Activated naive CD8-positive, alpha-beta T cell treated with anti-CD3 and anti-CD28 coated beads, Interleukin-2, amount 50 U/mL, for 16 hours (primary cell): ENCODE measurements at places on chromosomes 3 and 15.

DNA sequence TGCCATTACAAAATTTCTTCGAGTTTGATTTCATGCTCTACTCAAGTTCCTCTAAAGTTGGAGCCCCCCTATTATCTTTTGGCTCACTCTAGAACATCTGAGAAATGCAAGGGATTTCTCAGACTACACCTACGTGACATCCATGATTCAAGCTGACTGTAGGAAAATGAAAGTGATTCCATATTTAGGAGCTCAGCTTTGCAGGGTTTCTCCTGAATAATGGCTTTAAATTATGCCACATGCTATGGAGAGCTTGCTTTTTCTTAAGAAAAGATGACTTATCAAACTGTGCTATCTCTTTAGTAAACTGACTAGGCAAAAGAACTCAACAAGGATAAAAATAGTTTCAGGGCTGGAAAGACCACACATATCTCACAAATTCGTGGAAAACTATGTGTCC, 292.1 kb downstream of the LSAMP start:
- no peak for DNase-seq

DNA sequence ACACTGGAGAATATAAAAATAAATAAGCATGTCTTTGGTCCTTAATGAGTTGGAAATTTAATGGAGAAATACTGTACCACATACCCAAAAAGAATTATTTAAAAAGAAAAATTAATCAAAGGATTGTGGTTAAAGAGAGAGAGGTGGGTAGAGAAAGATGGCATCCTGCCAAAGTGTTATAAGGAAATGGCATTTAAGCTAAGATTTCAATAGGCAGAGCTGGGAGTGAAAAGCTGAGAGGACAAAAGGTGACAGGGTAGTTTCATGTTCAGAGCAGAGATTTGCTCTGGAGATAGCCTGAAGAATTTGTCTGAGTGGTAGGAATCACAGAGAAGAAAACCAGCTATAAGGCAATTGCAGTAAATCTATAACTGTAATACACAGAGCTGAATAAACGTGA, 181.0 kb downstream of the SI start:
- DNase-seq: no peak

DNA sequence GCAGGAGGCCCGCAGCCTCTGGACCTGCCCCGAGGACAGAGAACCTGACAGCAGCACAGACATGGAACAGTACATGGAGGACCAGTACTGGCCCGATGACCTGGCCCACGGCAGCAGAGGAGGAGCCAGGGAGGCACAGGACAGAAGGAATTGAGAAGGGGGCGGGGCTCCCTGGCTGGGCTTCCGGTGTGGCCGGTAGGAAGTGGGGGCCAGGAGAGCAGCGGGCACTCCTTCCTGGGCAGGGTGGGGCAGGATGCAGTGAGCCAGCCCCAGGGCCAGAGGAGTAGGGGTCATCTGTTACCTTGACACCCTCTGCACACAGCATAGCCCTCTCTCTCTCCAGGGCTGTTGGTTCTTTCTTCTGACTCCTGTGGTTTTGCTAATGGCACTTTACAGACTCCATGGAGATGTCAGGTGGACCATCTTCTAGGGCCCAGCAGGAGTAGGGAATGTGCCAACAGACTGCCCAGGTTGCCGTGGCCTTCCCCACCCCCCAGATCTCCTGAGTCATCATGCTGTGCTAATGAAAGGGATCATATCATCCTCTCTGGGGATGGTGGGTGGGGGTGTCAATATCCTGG, 8.6 kb upstream of the ISG20 start:
- no peak for DNase-seq

DNA sequence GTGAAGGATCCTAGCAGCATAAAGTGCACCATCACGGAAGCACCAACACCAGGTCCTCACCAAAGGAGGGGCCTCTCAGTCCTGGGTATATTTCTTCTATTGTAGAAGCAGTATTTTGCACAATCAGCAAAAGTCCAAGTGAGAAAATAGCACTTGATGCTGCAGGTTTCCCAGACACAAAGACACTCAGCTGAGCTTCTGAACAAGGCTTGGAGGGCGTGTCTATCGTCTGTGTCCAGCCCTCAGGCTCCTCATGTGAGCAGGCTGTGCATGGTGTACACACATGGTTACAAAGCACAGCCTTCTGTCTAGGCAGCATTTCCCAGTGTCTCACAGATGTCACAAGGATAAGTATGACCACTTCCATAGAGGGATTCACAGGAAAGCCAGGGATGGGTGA, 98.3 kb upstream of the SPATA12 start:
- DNase-seq: no peak

DNA sequence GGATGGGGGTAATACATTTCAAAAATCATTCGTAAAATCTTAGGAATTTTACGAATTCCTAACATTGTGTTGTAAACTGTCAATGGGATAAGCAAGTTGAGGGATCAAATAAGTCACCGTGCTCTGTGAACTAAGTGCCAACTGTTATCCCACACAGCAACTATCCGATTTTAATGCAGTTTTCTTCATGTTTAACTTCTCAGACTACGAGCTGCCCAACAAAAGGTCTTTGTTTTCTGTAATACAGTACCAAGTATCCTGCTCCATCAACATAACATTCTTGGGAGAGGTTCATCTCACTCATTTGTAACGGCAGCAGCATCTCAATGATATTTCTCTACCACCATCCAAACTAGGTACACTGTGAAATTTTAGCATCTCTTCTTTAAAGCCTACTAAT, 654.1 kb upstream of the LMCD1 start:
- no peak for DNase-seq

- no peak for DNase-seq
These were observed 277 bp downstream of the SIAH2 start for GRCh38 chr3:150762662-150763121.

- no peak for DNase-seq
These were observed 928 bp downstream of the ANKRD34C start for GRCh38 chr15:79283252-79284048.

DNA sequence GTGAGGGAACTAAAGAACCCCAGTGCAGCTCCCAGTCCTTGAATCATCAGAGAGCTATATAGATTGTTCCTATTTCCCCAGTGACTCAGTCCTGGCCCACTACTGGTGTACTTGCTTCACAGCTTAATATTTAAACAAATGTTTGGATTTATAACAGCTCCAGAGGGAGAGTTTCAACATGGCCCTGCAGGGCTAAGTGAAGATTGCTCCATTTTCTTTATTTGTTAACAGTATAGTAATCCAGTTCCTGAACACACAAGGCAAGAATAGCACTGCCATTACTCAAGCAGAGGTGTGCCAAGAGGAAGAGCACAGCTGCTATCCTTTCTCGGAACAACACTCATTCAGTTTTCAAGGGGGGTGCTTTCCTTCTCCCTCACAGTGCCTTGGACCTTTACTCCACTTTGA, 6.5 kb downstream of the SQOR start:
- DNase-seq: no peak

- DNase-seq: no peak
These were observed 264.0 kb downstream of the TIGIT start for GRCh38 chr3:114557791-114558190.

DNA sequence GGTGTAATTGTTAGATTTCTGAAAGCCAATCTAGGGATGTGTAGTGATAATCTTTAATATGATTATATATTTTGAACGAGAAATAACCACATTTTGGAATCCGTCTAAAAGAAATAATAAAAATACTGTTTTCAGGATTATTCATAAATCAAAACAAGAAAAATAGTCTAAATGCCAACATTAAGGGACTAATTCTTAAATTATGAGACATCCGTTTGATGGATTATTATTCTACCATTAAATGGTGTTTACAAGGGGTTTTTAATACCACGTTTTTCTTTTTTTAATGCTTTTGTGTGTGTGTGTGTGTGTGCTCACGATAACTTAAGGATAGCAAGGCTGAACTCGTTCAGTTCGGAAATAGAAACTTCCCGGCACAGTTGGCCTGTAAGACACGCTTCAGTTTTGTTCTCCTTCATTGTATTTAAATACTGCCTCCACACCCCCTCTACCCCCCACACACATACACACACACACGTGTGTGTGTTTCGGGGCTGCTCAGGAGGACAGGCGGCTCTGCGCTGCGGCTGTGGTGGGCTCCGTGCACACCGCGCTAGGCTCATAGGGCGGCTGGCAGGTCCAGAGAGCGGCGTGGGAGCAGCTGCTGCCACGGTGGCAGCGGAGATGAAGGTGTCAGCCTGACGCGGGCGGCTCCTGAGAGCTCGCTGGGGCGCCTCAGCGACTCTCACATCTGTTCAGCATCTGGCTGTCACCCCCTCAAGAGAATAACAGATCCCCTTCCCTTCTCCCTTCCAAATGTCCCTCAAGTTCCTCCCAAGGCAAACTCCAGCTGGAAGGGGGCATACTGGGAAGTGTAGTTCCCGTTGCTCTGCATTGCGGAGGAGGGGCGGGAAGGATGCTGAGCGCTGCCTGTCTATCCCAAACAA, 23.0 kb upstream of the ANP32A start:
- no peak for DNase-seq

GRCh38 chr15:85504749-85505676, 124.6 kb downstream of the AKAP13 start:
- DNase-seq: peak; percentile 15

GRCh38 chr3:174002543-174002942, 605.0 kb downstream of the NLGN1 start:
- no peak for DNase-seq

DNA sequence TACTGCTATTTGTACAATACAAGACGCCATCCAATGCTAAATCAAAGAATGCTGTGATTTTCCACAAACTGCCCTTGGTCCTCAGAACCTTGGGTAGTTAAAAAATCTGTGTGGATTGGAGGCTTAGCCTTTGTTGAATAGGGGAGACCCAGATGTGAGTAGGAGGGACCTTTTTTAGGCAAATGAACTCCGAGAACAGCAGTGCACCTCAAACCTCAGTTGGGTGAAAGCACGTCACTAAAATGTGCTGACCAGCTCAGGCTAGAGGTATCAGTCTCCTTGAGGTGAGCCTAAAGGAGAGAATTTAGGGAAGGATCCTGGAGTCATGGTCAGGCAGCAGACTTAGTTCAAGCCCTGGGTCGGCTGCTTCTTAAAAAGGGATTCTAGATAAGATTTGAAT, 200.7 kb downstream of the SOX2 start:
- DNase-seq: no peak

DNA sequence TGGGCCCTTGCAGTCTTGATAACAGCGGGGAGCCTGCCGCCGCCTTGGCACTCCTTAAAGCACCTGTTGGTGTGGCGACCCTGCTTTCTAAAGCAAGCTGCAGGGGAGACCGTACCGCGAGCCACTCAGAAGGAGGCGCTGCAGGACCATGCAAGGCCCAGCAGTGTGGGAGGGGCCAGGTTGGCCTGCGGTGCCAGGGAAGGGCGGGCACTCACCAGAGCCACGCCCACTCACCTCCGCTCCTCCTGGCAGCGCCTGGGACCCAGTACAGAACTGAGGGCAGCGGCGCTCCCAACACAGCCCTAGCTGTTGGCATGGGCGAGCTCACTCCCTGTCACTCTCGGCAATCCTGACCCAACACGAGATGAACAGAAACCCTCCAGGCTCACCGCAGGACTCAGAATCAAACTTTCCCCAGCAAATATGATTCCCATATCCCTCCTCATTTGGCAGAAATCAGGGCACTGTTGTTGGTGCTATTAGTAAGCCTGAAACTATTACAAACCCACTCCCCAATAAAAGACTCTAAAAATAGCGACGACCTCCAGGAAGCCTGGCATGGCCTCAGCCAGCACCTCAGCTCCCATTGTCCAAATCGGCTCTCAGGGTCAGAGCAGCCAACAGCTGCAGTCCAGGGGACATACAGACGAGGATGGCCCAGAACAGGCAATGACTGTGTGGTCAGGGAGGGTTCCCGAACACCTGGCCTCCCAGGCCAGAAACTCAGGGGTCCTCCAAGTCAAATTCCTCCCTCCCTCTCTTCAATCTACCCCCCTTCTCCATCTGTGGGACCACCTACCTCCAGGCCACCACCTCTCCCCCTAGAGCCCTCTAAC, 77.2 kb downstream of the TBC1D2B start:
- peak; percentile 54 for DNase-seq

DNA sequence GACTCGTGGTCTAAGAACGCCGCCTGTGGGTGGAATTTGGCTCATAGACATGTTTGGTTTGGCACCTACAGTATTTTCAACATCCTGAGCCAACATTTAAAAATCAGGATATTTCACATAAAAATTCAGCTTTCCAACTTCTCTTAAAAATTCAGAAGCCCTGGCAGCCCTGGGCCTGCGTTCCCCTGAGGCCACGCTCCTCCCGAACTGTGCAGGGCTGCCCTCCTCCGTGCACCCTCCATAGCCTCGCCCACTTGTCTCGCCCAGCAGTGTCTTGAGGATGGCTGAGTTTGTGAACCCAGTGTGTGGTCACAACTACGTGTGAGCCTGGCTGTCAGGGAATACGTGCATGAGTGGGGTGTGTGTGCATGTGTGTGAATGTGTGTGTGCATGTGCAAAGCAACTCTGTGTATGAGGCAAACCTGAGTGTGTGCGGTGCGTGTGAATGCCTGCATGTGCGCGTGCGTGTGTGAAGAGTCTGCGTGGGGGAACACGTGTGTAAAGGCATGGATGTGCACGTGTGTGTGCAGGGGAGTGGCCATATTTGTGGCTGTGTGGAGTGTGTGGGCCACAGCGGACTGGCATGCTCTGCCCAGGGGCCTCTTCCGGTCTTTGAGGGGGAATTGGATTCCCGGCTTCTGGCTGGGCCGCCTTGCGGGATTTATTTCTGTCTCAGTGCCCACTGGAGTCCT, 30.9 kb downstream of the PTH1R start:
- no peak for DNase-seq

DNA sequence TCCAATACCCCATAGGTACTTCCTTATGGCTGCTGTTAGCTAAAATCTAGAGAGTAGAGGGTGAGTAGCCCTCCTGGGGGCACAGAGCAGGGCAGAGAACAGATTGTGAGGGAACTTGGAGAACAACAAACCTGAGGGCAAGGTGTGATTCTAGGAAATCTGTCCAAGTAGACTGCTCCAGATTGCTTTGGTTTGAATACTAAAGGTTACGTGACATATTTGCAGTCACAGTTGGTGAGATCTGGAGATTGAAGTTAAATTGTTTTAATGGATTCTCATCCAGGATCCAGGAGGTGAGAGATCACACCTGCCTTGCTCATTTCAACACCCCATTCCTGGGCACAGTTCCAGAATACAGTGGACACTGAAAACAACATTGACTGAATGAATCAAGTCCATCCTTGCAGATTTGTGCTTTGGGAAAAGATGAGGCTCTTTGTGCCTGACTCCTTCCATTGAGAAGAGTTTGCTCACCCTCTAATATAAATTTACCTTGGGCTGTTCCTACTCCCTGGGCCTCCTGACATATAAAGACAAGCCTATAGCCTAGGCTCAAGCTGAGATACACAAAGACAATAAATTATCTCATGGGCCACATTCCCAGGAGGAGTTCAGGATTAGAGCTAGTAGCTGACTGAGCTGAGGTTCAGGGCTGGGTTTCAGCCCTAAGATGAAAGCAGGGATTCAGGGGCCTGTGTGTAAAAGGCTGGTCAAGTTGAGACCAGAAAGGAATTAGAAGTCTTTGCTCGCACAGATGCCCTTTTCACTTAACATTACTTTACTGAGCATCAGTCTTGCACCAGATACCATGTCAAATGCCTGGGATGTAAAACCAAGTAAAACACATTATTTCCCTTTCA, 400.9 kb upstream of the MCTP2 start:
- DNase-seq: no peak

GRCh38 chr3:107679921-107680320, 157.2 kb downstream of the BBX start:
- DNase-seq: no peak

GRCh38 chr15:35229085-35229484, 144.0 kb upstream of the NANOGP8 start:
- no peak for DNase-seq
